ENCODE measurements at places on chromosomes 4 and X.

- no peak for DNase-seq
These were observed 54.7 kb downstream of the CNGA2 start for GRCh38 chrX:151789179-151789800.

DNA sequence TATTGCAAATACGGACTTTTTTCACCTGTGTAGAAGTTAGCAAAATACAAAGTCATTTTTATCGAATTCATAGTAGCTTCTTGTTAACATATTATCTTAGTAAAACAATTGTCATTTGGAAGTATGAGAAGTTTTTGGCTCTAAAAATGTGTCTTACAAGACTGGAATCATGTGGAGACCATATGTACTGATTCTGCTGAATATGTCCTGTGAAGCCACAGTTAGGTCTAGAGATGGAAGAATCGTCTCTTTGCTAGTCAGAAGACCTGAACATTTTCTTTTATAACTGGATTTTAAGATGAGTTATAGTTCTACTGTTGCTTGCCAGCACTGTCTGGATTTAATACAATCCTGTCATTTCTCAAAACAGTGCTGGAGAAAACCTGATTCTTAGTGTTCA, 29.0 kb downstream of the TMEM165 start:
- no peak for DNase-seq

GRCh38 chr4:37561196-37561802, 124.9 kb downstream of the RELL1 start:
- DNase-seq = no peak

DNA sequence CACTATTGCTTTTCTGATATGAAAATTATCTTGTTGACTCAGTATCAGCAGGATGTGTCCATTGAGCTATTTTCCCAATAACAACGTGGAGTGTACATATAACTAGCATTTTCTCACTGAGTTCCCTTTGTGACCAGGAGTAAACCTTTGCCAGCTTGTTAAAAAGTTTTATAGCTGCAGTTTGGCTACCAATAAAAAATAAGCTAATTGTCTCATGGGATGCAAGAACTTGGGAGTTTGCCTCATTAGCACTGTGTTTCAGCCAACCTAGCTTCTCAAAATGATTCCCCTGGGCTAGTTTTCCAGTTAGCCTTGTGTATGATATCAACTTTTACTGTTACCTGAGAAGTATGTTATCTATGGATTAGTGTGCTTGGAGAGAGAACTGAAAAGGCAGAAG, 24.9 kb upstream of the ANXA5 start:
- no peak for DNase-seq

DNA sequence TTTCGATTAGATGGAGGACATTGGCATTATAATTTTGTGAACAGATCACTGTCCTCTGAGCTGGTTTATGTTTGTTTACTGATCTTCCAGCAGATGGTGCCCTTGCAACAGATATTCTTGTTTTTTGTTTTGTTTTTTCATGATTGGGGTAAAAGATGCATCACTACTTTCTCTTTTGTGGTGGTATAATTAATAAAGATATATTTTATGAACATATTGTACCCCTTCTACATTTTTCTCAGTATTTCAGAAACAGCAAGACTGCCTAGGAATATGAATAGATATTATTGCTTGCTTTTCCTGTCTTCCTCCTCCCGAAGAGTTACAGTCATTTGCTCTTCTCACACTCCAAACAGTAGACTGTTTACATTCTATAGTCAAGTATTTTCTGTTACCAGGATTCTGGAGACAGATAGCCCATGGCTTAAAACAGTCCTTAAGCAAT, 905.2 kb downstream of the TRAM1L1 start:
- DNase-seq = no peak

GRCh38 chr4:189096717-189097116, 844.0 kb upstream of the FRG1 start:
- no peak for DNase-seq

GRCh38 chrX:64184396-64184795, 21.1 kb downstream of the AMER1 start:
- no peak for DNase-seq

GRCh38 chr4:2515830-2516550, 20.5 kb upstream of the FAM193A start:
- no peak for DNase-seq

GRCh38 chr4:170420255-170420693, 330.5 kb upstream of the AADAT start:
- no peak for DNase-seq

GRCh38 chrX:802846-803245, 172.3 kb downstream of the SHOX start:
- DNase-seq = no peak

GRCh38 chr4:123807866-123808265, 411.3 kb downstream of the SPRY1 start:
- DNase-seq = no peak

- DNase-seq = no peak
These were observed 58.4 kb upstream of the NKX1-1 start for GRCh38 chr4:1464581-1465171.

DNA sequence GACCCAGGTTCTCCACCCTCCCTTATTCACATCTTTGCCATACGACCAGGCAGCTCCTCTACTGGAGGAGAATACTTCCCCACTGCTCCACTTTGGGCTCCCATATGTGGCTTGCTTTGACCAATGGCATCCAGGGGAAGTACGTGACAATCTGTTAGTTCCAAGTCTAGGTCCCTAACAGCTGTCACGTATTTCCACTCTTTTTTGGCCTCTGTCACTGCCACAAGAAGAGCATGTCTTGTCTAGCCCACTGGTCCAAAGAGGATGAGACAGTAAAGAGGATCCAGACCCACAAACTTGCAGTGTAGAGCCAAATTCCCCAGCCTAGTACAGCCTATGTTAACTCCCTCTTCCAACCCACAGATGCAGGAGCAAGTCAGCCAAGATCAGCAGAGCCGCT, 49.7 kb upstream of the GATB start:
- no peak for DNase-seq

- no peak for DNase-seq
These were observed 75.4 kb downstream of the FAT4 start for GRCh38 chr4:125390126-125390525.

DNA sequence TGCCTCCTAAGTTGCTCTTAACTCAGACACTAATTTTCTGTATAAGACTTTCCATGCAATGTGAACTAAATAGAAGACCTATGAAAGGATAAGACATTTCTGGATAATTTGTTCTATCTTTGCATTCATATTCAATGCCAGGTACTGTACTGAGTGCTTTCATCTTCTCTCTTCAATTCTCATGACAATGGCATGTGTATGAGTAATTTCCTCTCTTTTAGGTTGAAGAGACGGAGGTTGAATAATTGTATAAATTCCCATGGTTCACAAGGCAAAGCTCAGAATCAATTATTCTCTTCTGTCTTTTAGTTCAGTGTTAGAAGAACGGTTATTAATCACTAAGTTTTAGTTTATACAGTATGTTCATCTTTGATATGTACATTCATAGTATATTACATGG, 29.3 kb upstream of the CFAP299 start:
- DNase-seq = no peak

GRCh38 chr4:26289401-26289800, 31.4 kb upstream of the RBPJ start:
- no peak for DNase-seq

GRCh38 chr4:16626945-16627344, 271.5 kb downstream of the LDB2 start:
- DNase-seq = no peak

DNA sequence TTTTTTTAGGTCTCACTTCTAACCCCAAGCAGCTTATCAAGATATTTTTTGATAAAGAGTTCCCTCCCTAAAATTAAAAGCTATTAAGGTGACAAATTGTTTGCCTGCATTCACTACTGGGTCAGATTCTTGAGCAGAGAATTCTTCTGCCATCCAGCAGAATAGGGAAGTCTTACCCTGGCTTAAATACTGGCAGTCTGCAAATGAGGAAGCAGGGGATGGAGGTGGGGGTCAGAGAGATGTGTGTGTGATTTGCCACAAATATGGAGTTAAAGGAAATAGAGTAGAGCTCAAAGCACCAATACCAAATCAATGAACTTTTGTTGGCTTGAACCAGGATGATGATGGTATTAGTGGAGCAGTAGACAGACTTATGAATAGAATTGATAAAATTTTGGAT, 122.2 kb downstream of the ANXA5 start:
- no peak for DNase-seq

GRCh38 chr4:140141210-140141835, 12.7 kb downstream of the MAML3 start:
- DNase-seq = no peak

DNA sequence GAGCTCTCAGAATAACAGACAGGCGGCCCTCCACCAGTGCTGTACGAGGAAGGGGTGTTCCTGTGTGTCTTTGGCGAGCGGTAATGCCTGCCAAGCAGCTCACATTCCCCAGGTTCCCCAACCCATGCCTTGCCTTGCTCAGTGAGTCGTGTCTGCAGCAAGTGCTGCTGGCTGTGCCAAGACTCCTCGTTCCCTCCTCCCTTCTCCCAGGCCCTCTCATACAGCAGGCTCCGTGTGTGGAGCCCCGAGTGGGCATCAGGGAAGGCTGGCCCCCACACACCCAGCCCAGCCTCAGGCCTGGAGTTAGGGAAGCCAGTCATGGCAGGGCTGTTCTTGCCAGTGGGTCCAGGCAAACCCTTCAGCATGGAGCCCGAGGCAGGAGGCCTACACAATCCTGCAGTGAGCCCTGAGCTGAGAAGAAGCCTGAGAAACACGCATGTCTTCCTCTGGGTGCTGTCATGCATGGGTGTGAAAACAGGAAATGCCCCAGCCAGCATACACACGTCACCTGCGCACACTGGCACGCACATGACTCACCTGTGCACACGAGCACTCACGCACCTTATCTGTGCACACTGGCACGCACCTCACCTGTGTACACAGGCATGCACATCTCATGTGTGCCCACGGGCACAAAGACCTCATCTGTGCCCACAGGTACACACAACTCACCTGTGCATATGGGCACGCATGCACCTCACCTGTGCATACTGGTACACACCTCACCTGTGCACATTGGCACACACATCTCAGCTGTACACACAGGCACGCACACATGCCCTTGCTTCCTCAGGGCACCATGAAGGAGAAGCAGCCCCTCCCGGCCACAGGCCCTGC, 238.7 kb downstream of the DHRSX start:
- no peak for DNase-seq

GRCh38 chr4:84826681-84827080, 139.8 kb downstream of the WDFY3 start:
- no peak for DNase-seq

GRCh38 chr4:55675196-55675793, 39.2 kb upstream of the NMU start:
- no peak for DNase-seq

DNA sequence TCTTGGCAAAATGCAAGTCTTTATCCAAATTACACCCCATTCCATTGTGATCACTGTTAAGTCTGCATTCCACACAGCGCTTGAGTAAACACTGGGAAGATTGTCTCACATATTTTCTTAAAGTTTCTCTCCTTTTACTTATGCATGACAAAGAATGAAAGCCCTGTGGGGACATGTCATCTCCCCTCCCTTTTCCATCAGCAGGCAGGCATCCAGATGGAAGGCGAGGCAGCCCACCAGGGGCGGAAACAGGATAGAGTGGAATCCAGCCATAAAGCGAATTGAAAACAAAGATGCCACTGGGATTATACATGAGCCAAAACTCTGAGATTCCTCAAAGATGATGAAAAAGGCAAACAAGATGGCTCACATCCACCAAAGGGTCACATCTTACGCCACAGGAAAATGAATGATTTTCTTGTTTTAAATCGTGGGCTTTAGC, 78.2 kb downstream of the AFAP1 start:
- no peak for DNase-seq

DNA sequence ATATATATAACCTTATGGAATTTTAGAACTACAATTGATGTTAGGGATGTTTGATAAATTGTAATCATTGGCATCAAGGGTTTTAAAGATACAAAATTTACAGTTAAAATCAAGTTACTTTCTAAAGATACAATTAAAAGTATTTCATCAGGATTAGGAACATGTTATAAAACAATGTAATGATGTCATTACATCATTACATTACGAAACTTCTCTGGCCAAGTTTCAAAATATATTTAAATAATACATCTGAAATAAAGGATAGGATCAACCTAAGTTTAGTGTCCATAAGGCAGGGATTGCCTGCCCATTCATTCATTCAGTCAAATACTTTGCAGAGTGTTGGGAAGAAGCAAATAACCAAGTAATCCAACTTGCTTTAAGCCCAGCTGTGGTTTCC, 75.1 kb downstream of the TENM3 start:
- DNase-seq = no peak

- DNase-seq = no peak
These were observed 91.0 kb upstream of the SH3RF1 start for GRCh38 chr4:169361756-169362155.

DNA sequence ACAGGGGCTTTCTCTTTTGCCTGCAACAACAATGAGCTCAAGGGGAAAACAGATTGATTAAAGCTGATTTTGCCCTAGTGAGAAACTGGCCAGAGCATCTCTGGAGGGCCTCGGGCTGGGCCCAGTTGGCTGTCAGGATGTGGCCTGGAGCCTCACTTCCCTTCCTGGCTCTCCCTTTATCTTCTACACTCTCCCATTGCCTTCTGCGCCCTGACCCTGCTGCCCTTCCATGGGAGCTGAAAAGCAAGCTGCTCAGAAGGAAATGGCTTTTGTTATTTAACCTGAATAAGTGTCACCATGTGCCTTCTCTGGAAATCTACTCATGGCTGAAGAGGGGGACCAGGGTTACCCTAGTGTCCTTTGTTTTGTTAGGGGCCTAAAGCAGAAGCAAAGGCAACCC, 43.8 kb downstream of the NHSL2 start:
- no peak for DNase-seq

GRCh38 chr4:133146574-133147241, 2.4 kb upstream of the PCDH10 start:
- DNase-seq = no peak

- no peak for DNase-seq
These were observed 46.1 kb upstream of the CTSO start for GRCh38 chr4:155999725-156000124.

DNA sequence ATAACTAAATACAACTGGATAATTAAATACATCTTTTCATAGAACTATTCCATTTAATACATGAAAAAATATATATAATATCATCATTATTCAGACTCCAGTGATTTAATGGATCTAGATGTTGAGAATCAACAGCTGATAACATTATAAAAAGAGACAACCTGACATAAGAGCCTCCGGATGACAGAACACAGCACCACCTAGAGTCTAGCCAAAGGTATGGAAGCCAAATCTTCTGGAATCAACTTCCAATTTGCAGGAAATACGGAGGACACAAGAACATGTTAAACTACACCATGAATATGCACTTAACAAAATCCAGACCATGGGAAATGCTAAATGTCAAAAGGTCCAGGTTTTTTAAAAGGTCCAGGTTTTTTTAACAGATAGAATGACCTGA, 55.0 kb downstream of the LRBA start:
- DNase-seq = no peak

GRCh38 chr4:165905405-165906027, 32.5 kb downstream of the TLL1 start:
- no peak for DNase-seq

GRCh38 chr4:120517966-120518365, 404.6 kb downstream of the PRDM5 start:
- DNase-seq = no peak
